Substantia nigra (tissue), 51 donors: ENCODE measurements at places on chromosomes 6 and 20.

DNA sequence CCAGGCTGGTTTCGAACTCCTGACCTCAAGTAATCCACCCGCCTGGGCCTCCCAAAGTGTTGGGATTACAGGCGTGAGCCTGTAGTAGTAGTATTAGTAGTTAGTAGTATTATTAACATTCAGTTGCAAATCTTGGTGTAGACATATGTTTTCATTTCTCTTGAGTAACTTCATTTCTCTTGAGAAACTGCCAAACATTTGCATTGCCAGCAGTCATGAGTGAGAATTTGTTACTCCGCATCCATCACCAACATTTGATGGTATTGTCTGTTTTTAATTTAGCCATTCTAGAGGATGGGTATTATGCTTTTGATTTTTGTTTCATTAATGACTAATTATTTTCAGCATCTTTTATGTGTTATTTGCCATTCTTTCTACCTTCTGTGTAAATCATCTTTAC, 1.5 kb upstream of the ERVFRD-1 start:
- no peak for DNase-seq

DNA sequence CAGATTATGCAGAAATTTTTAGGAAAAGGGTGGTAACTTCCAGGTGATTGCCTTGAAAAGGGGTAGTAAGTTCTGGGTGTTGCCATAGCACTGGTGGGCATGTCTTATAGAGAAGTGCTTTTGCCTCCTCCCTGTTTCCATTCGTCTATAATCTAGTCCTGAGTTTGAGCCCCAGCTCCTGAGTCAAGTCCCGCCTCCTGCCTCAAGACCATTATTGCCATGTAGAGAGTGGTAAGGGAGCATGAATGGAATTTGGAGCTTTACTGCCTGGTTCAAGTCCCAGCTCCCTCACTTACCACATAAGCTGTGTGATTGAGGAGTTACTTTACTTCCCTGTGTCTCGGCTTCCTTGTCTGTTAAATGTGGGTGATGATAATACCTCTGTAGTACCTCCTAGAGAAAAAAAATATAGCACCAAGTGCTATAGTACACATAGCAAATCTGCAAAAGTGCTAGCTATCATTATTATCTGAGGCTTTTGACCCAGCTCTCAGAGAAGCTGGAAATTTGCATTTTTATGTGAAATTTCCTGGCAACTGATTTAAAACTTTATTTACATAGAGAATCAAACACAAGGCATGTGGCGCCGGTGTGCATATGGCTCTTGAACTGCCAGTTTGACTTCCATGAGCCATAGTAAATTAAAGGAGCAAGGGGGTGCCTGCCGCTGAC, 36.0 kb downstream of the TGM6 start:
- DNase-seq: no peak

GRCh38 chr20:61316346-61316745, 64.3 kb downstream of the CDH4 start:
- DNase-seq: no peak

DNA sequence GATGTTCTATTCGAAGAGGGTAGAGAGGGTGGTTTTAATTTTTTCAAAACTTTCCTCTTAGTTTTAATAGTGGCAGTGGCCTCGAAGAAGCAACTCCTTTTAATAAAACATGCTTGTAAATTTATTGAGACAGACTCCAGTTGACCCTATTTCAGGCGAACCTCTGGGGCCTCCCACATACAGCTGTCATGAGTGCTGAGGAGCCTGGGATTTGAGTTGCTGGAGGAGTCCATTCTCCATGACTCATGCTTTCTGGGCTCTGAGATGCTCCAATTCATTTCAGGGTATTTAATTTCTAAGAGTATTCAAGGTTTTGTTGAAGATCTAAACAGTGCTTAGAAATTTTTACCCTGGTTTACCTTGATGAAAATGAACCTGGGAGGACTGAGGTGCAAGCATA, 580.4 kb downstream of the CBLN4 start:
- DNase-seq: no peak

- DNase-seq: no peak
These were observed 583.7 kb downstream of the EPM2A start for GRCh38 chr6:145151624-145152023.

DNA sequence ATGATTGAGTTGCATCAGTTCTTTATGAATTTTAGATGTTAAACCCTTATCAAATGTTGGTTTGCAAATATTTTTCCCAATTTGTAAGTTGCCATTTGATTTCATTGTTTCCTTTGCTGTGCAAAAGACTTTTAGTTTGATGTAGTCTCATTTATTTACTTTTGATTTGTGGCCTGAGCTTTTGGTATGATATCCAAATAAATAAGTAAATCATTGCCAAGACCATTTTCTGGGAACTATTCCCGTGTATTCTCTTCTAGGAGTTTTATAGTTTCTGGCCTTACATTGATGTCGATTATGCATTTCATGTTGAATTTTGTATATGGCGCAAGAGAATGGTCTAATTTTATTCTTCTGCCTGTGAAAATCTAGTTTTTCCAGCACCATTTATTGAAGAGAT, 13.4 kb downstream of the AIG1 start:
- no peak for DNase-seq

- no peak for DNase-seq
These were observed 32.3 kb upstream of the LGSN start for GRCh38 chr6:63352069-63352543.

- no peak for DNase-seq
These were observed 21.9 kb downstream of the ZNF217 start for GRCh38 chr20:53571555-53572286.

DNA sequence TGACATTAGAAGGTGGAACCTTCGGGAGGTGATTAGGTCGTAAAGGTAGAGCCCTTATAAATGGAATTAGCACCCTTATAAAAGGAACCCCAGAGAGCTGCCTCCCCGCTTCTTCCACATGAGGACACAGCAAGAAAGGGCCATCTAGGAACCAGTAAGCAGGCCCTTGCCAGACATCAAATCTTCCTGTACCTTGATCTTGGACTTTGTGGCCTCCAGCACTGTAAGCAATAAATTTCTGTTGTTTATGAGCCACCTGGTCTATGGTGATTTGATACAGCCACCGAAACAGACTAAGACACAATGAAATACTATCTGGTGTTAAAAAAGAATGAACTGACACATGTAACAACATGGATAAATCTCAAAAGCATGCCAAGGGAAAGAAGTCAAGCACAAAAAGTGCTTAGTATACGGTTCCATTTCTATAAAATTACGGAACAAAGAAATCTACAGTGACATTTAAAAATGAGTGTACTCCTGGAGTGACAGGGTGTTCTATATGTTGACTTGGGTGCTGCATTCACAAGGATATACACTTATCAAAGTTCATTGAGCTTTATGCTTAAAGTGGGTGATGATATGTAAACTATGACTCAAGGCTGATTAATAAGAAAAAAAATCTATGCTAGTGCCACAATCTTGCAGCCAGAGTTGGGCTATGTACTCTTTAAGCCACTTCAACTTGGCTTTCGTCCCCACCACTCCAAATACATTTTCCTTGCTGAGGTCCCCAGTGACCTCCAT, 18.4 kb downstream of the SERPINB1 start:
- no peak for DNase-seq

- no peak for DNase-seq
These were observed 524.4 kb downstream of the KIF16B start for GRCh38 chr20:16048876-16049275.

- DNase-seq: no peak
These were observed 60.3 kb upstream of the PDE10A start for GRCh38 chr6:165723326-165723725.

DNA sequence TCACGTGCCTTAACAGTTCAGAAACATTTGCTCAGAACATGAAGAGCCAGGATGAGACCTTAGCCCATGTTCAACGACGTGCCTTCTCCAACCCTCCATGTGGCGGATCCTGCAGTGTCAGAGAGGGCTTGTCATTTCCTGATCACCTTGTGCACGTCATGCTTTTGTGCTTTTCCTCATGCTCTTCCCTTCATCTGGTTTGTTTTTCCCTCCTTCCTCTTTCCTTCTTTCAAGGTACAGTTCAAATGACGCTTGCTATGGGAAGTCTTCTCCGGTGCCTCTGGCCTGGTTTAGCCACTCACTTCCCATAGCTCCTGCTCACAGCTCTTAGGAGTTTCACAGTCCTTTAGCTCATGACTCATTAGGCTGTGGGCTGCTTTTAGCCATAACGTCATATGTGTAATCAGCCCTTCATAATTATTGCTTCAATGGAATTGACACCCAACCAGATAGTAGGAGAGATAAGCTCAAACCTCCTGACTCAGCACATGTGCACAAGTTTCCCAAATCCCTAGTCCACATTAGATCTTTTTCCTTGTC, 102.7 kb upstream of the CNKSR3 start:
- no peak for DNase-seq

- DNase-seq: no peak
These were observed 470.3 kb upstream of the JARID2 start for GRCh38 chr6:14775528-14775927.

DNA sequence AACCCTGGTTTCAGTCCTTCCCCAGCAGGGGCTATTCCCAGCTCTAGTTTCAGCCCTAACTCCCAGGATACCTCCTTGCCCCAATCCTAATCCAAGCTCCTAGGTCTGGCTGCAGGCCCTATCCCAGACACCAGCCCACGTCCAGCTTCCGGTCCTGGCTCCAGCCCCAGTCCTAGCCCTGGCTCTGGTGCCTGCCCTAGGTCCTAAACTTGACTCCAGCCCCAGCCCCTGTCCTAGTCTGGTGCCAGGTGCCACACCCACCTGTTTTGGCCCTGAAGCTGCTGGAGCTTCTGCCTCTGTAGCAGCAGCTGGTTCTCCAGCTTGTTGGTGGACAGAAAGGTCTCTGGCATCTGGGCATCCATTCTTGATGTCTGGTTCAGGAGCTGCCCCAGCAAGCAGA, 28.1 kb downstream of the ANGPT4 start:
- no peak for DNase-seq

DNA sequence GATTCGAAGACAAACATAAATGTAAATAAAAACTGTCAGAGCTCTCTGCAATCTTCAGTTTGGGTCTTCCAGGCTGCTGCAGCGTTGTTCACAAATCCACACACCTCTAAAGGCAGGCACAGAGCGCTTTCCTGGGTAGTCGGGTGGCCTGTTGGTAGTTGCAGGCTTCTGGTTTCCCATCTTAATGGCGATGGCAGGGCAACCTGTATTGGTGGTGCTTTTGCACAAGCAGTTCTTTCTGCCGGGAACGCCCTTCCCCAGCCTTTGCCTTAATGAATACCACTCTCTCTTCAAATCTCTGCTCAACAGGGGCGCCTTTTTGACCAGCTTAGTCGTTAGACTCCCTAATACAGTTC, 723 bp upstream of the IFT52 start:
- DNase-seq: no peak

DNA sequence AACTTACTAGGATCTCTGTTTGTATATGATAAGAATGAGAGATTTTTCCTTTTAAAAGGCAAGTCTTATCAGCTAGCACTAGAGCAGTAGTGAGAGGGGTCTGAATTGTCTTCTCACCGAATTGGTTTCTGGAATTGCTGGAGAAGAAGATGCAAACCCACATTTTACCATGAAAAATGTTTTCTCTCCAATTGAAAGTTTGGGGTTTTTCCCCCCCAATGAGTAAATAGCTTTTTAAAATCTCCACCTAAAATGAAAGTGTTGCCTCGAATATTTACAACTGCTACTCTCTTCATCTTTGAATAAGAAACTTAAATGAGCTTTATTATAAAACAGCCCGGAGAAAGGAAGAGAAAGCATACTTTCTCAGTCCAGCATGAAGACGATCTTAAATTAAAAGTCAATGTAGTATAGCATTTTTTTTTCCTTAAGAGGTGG, 1.8 kb downstream of the TCF21 start:
- DNase-seq: no peak
